ENCODE measurements at places on chromosomes 1 and 21.

GRCh38 chr1:167734841-167735240 is 13.1 kb downstream of the MPZL1 start:
- no peak for DNase-seq

- DNase-seq = peak; percentile 79
Measured at GRCh38 chr1:185317886-185318310, 855 bp upstream of the IVNS1ABP start.

DNA sequence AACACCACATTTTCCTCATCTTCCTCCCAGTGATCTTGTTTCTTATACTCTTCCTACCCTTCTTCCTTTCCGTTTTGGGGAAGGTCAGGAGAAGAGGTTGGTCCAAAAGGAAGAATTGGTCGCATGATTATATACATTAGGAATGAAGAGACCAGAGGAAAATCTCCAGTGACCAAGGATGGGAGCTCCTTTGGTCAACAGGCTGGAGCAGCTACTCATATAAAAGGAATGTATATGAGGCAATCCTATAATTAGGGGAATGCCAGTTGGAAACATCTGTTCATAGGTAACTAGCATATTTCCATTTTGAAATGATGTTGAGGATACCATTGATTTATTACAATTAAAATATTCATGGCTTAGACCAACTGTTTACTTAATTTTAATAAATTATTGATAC is 114.5 kb downstream of the LRRC40 start:
- DNase-seq = no peak

DNA sequence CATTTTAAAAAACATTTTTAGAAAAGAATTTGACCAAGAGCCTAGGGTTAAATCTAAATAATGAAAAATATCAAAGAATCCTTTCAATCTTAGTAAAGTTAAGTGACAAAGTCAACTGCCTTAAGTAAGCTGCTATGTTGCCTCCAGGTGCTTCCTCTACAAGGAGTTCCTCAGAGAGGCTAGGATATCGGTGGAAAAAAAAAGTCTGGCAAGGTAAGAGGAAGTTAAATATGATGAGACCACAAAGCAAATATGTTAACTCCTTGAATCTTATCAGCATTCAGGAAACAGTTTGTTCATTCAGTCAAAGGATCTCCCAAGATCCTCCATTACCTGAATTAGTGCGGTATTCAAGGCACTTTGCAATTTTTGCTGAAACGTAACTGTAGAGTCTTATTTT is 563.5 kb downstream of the PTPRC start:
- DNase-seq = no peak

- DNase-seq = peak; percentile 51
Measured at GRCh38 chr1:203268901-203269653, 36.2 kb upstream of the BTG2 start.

- DNase-seq = no peak
Measured at GRCh38 chr1:53733447-53733931, 5.5 kb downstream of the GLIS1 start.

DNA sequence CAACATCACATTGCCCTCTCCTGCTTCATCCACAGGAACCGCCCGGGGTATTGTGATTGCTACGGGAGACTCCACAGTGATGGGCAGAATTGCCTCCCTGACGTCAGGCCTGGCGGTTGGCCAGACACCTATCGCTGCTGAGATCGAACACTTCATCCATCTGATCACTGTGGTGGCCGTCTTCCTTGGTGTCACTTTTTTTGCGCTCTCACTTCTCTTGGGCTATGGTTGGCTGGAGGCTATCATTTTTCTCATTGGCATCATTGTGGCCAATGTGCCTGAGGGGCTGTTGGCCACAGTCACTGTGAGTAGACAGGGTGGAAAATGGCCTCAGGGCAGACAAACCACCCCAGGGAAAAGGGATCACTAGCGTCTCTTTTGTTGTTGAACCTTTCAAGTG is 12.7 kb downstream of the ATP1A4 start:
- DNase-seq = no peak

GRCh38 chr1:27787895-27788294 is 14.9 kb downstream of the STX12 start:
- no peak for DNase-seq

DNA sequence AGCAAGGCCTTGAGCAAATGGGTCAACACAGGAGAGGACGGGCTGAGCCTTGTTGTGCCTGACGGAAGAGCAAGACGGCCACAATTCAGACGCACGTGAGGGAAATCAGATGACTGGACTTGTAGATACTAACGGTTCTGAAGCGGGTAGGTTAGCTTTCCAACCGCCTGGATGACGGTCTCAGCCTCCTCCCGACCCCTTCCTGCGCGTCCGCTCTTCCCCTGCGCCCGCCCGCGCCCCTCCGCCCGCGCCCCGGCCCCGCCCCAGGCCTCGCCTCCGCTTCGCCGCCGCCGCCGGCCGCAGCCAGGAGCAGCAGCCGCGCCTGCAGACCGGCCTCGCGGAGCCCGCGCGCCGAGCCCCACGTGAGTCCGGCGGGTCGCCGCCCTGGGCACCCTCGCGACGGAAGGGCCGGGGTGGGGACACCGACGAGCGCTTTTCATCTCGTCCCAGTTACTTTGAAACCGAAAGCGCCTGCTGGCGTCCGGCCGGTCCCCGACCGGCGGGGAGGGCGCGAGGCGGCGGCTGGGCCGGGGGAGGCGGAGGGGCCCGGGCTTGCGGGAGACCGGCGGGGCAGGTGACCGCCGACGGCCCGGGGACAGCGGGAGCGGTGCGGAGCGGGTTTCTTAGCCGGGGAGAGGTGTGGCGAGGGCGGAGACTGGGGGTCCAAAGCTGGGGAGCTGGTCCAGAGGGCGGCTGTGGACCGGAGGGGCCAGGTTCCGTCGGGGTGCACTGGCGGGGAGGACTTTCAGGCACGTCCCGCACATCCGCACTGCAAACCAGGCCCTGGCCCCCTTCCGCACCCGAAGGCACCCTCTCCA is at the start of gene TRAF5:
Gene TRAF5 (plus strand): TSS at position 306 of the 818 bp plus-strand sequence. CDS start 26,407 bp downstream, outside the sequence.
- peak; percentile 29 for DNase-seq

- DNase-seq = no peak
Measured at GRCh38 chr1:47784497-47784822, 212.7 kb downstream of the TRABD2B start.

GRCh38 chr1:47675721-47676120 is 237.9 kb downstream of the FOXD2 start:
- DNase-seq = no peak

DNA sequence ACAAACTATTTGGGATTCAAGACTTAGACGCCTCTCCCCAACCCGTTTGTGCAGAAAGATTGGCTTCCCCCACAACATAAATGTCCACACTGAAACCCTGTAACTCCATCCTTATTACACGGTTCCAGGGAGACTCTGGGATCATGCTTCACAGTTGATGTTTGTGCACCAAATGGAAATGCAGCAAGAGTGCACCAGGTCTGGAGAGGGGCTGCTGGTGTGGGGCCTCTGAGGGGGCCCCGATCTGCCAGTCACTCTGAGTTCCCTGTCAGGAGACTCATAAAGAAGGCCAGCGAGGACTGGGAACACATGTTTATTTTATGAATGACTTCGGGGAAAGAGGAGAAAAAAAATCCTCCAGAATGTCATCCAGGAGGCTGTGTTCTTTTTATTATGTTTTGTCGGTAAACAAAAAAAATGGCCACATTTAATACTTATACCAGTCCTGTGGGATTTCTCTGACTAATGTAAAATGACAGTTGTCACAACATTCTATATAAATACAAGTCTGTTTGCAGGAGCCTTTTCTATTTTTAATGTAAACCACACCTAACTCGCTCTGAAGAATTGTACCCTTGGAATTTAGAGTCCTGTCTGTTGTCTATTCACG is 439.1 kb upstream of the VAMP3 start:
- no peak for DNase-seq

GRCh38 chr1:211469113-211469512 is 22.8 kb downstream of the RD3 start:
- no peak for DNase-seq

- no peak for DNase-seq
Measured at GRCh38 chr1:45012639-45013278, 705 bp downstream of the UROD start.

GRCh38 chr1:19954059-19954458 is 25.4 kb downstream of the PLA2G2A start:
- no peak for DNase-seq

All from CD4-positive, alpha-beta T cell treated with Interferon gamma for 1 hour (primary cell).